ENCODE measurements at places on chromosomes 12 and 14.

DNA sequence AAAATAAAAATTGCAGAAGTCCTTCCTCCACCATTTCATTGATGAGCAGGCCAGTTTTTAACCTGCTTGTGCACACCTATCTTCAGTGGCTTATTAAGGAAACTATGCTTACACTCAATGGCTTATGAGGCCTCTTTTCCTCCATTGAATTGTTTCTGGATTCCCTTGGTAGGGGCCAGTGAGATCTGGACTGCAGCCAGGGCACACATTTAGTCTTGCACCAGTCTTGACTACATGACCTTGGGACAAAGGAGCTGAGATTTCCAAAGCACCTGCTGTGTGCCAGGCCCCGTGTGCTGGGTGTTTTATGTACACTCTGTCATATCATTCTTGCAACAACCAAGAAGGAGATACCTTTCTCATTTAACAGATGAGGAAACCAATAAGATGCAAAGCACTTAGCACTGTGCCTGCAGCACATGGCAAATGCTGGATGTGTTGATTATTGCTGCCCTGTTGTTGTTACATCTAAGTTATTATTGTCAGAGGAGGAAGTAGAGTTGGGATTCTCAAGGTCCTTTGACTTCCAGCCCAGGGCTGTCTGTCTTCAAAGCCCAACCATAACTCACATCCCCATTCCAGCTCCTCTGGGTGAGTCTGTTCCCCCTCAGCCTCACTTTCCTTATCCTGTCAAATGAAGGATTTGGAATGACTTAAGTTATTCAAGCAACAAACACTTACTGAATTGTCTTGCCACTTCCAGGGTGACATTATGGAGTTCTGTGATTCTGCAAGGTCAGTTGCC, 31.6 kb upstream of the RIN3 start:
- no peak for ATAC-seq

GRCh38 chr14:79281244-79282152, 929.8 kb downstream of the DIO2 start:
- no peak for ATAC-seq

- ATAC-seq: no peak
These were observed 996.8 kb upstream of the TMEM132C start for GRCh38 chr12:127270193-127270592.

GRCh38 chr12:120972870-120973543, 5.3 kb upstream of the HNF1A start:
- ATAC-seq: no peak

DNA sequence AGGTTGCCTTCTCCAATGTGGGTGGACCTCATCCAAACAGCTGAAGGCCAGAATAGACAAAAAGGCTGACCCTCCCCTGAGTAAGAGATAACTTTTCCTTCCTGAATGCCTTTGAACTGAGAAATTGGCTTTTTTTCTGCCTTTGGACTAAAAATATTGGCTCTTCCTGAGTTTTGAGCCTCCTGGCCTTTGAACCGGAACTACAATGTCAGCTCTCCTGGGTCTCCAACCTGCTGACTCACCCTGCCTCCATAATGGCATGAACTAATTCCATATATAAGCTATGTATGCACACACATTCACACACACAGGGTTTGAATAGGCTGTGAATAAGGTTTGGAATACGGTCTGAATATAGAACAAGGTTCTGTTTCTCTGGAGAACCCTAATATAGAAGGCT, 39.7 kb upstream of the TMEM260 start:
- no peak for ATAC-seq

DNA sequence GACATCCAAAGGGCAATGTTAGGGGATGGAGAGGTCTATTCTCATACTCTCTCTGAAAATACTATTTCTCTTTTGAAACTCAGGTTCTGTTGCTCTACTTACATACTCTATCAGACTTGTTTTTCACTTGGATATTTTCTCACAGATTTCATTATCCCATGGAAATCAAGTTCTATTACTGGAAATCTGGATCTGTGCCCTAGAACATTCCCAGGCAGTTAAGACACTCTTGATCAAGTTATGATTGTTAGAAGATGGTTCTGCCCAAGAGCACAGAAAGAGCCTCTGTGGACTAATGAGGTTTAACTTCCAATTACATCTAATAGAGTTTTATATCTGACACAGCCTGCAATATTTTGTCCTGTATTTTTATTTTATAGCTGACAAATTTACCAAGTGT, 591.0 kb upstream of the ATP2B1 start:
- ATAC-seq: no peak
